ENCODE measurements at places on chromosomes 1 and 21. TPM values are rescaled to one million over a fixed set of nuclear protein-coding genes. Genes with fewer than 3 reads are reported as not detected.

GRCh38 chr21:27799861-27800260, 833.0 kb upstream of the ADAMTS5 start:
- peak; percentile 39 for DNase-seq

GRCh38 chr1:31830065-31830464, 14.2 kb upstream of the SPOCD1 start:
- no peak for DNase-seq

Gene GJB4
- total RNA-seq: not detected

DNA sequence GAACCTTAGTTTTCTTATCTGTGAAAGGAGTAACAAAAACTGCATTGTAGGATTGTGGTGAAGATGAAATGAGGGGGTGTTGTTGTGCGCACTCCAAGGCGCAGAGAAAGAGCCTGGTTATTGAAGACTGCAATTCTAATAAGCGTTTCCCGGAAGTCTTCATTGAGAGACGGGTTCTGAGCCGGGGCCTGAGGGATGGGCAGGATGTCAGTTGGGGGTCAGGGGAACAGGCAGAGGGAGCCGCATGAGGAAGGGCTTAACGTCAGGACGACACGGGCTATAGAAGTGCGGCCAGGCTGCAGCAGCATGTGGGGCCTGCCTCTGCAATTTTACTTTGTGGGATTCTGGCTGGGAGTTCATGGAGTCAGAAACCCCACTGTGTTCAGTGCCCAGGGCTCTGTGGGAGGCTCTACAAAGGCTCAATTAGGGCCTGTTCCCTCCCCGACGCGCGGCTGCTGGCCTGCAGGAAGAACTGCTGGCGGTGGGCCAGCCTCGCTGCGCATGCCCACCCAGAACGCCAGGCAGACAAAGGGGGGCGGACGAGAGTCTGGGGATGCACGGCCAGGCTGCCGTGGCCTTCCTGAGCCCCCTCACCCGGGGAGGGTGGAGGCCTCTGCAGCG, 20.7 kb downstream of the TRIM62 start:
- no peak for DNase-seq

GRCh38 chr1:21534674-21535378, 25.6 kb downstream of the ALPL start:
- DNase-seq: peak; percentile 63

Gene CACNA1E
- total RNA-seq: not detected

DNA sequence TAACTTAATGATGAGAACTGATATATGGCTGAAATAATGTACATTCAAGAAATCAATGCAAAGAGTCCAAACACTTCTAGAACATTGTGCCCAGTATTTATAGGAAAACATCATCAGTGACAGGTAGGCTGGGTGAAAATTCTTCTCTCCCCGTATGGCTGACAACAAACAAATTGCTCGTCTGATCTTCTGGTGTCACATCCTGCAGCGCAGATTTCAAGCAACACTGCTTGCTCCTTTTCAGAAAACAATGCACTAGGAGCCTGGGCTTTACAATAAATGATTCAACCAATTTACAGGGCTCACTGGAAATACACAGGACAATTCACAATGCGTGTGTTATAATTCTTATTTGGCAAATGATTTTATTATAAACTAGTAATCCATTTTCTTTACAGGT, 185.3 kb downstream of the RERE start:
- no peak for DNase-seq

GRCh38 chr1:67836769-67837168, 3.5 kb upstream of the GNG12 start:
- no peak for DNase-seq

DNA sequence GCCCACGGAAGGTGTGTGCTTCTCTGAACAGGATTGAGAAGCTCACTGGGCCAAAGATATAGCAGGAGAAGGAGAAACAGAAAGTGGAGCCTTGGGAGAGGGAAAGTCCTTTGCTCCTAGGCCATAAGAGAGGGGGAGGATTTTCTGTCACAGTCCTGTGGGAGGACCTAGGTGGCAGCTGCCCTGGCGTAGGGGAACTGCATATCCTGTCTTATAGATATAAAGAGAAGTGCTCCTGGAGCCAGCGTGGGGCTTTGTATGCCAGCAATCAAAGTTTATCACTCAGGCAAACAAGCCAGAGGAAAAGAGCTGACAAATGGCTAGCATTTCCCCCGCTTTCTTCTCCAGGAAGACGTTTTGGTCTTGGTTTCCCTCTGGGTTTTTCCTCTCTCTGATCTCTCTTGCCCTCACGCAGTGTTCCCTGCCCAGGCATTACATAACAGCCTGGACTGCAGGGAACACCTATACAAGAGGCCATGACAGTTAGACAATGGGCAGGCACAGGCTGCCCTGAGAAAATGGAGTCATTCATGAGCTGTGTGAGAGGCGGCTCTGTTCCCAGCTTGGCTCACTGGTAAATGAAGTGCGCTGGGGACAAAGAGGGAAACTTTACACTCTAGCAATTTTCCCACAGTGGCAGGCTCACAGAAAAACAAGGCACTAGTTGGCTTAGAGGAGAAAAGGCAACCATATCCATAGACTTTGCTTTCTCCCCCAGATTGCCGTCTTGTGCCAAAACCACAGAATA, 52.5 kb upstream of the ZNF648 start:
- no peak for DNase-seq

GRCh38 chr1:166980818-166981217, 5.5 kb upstream of the ILDR2 start:
- DNase-seq: no peak

DNA sequence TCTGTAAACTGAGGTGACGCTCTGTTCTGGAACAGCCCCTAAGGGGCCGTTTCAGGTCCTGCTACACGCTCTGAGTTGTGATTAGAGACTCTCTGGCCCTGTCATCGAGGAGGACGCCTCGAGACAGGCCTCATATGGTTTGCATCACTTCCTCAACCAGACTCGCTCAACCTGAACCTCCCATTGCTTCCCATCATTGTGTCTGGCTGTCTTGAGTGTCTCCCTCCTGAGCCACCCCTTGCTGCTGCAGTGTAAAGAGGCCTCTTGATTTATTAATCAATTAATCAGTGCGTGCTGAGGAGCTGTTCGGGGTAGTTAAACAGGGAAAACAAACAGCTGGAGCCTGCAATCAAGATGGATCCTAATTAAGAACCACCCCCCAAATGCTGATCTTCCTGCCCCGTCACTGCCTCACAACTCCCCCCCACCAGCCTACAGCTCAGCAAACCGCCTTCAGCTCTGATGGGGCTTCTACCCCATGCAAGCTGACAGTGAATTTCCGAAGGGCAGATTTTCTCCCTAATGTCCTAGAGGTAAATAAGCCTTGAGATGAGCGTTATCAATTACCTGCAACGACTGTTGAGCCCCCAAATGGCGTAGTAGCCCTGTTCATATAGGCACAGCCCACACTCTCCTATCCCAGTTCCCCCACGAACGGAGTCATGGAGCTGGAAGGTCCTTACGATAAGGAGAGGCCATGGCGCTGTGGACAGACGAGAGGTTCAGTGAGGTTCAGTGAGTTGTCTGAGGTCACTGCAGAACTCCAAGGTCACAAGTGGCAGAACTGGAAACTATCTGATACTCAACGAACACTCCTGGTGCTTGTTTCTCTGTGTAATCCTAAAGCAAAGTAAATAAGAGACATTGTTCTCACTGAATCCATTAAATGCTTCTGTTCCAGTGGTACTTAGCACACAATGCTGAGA, 210.6 kb downstream of the KIF26B start:
- DNase-seq: no peak
